ENCODE measurements at places on chromosomes 12 and 14.

- DNase-seq, result no peak
Observed at GRCh38 chr14:89294060-89294459, 123.0 kb downstream of the FOXN3 start.

GRCh38 chr12:51392556-51393237 is 1.5 kb upstream of the GALNT6 start:
- peak; percentile 57 for DNase-seq

GRCh38 chr12:105409801-105410471 is 79.4 kb downstream of the C12orf75 start:
- DNase-seq, result peak; percentile 25

DNA sequence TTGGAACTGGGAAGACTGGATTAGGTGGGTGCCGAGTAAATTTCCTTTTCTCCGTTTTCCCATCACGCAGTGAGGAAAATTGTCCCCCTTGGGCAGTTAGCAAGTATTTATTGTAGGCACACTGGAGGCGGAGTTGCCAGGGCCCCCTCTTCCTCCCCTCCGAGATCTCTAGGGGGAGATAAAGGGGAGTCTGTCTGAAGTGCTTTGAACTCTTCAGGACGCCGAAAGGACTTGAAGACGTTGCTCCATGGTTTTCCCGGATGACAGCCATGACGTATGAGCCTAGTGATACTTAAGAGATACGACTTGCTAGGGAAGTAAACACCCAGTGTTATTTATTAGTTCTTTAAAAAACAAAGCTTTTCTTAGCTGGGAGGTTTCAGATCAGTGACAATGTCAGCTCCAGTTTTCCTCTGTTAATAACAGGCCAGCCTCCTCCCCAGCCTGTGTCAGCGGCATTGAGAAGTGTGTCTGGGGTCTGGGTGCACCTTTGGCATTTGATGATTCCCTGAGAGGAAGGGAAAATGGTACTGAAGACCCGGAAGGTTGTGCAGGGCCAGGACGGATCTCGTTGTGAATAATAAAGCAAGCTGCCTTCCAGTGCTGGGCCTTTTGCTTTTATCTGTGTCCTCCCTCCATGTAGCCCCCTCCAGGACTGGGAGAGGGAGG is 78.7 kb downstream of the TSPAN9 start:
- DNase-seq, result no peak

GRCh38 chr12:7678744-7679143 is 13.0 kb upstream of the APOBEC1 start:
- DNase-seq, result no peak

DNA sequence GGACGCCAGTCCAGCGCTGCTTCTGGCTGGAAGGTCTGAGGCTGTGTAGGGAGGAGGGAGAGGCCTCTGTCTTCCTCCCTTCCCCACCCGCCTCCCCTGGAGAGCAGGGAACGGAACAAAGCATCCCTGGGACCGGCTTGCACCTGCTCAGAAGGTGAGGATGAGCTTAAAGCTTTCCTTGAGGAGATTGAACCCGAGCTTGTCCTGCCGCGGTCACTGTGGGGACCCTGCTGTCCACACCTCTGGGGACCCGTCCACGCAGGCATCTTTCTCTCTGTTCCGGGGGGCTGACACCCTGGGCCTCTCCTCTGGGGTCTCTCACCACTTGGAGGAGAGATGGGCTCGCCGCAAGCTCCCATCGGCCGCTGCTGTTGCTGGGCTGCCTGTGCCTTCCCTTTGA is 33.2 kb upstream of the SFSWAP start:
- DNase-seq, result no peak

DNA sequence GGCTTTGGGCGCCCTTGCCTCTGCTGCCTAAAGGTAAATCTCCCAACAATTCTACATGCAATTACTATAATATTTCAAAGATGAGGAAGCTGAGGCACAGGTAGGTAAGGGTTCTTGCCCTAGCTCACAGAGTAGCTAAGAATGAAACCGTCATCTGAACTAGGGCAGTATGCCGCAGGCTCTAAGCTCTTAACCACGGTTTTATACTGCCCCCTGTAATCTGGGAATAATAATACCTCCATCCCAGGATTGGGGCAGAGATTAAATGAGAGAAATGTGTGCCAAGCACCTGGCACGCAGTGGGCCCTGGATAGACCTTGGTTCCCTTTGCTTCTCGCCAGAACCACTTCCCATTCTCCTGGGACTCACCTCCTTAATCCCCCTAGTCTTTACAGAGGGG is 1.5 kb upstream of the HRK start:
- no peak for DNase-seq

DNA sequence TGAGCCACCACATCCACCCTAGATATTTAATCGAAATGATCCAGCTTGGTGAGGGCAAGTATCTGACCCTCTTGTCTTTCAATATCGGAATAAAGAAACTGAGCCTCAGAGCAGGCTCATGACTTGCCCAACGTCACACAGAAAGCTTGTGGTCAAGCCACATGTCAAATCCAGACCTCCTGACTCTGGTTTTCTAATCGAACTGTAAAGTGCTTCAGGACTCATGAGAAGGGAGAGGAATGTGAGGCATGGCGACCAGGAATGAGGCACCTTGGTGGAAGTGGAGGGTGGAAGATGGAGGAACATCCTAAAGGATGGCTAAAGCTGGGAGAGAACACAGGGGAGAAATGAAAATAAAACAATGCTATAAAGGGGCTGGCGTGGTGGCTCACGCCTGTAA is 27.9 kb upstream of the SPPL3 start:
- no peak for DNase-seq

DNA sequence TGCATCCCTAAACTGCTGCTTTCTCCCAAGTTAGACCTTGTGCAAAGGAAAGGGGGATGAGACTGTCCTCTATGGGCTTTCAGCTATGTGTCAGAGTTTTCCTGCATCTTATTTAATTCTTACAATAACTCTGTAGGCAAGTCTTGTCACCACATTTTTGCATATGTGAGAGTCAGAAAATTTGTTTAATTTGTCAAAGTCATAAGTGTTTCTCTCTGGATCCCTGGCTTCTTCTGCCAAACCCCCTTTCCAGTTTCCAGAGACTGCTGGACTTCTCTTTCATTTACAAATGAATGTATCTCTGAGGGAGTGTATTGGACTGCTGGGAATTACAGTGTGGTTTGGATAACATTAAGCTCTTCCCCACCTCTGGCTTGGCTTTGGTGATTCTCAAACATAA is 877.6 kb upstream of the SEL1L start:
- no peak for DNase-seq

DNA sequence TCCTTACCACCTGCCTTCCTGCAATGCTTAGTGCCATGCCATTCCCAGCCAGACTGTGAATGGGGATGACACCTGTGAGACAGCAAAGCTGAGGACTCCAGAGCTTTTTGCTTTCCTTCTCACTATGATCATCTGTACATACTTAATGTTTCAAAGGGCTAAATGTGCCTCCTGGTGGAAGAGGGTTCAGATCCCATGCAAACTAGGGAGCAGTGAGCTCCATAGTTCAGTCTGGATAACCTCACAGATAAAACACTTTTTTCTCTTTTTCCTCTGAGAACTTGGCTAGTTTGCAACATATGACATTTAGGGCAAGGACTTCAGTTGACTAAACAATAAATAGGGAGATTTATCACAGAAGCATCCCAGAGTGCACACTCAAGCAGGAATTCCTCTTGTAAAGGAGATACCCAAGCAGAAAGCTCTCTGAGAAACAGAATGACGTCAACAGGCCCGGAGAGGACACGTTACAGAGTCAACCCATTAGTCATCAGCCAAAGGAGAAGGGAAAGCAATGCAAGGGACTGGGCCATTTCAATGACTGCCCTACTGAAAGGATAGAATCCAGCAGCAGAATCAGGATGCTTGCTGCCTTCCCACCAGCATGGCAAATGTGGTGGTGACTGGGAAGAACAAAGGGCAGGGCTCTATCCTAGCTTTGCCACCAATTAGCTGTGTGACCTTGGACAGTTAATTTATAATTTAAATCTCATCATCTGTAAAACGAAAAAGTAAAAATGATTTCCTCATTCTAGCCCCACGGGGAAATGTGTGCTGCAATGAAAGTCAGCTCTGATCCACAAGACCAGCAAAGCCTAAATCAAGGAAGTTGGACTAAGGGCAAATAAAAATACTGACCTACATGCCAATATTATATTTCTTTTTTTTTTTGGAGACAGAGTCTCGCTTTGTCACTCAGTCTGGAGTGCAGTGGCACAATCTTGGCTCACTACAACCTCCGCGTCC is 80.8 kb upstream of the ACTN1 start:
- no peak for DNase-seq

DNA sequence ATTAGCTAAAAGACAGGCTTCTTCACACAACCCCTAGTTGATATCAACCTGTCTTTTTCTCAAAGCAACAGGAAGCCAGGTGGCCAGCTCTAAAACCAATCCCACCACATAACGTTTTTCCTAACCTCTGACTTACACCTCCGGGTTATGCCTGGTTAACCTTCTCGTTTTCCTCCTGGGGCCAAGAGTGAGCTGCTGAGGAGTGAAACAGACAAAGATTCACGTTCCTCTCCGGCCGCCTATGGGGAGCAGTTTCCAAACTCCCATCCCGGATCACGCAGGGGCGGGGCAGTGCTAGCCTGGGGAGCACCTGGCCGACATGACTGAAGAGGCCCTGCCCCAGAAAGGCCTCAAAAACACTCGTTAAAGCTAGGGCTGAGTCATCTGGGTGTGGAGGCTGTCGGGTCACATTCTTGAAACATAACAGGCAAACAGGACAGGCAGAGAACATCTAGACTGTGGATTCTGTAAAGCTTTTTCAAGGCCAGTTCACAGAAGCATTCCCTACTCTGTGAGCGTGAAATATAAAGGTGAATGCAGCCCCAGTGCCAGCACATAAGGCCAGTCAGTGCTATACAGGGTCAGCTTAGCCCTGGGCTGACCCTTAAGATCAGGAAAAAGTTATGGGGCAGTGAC is 25.9 kb upstream of the LGALS3 start:
- DNase-seq, result peak; percentile 76

GRCh38 chr12:119178544-119179334 is at the start of gene HSPB8:
TSS of gene HSPB8 (plus strand) at chr12:119178931. CDS start at chr12:119179313, 382 bp downstream.
- no peak for DNase-seq

GRCh38 chr12:111673503-111673902 is 12.3 kb downstream of the BRAP start:
- no peak for DNase-seq

DNA sequence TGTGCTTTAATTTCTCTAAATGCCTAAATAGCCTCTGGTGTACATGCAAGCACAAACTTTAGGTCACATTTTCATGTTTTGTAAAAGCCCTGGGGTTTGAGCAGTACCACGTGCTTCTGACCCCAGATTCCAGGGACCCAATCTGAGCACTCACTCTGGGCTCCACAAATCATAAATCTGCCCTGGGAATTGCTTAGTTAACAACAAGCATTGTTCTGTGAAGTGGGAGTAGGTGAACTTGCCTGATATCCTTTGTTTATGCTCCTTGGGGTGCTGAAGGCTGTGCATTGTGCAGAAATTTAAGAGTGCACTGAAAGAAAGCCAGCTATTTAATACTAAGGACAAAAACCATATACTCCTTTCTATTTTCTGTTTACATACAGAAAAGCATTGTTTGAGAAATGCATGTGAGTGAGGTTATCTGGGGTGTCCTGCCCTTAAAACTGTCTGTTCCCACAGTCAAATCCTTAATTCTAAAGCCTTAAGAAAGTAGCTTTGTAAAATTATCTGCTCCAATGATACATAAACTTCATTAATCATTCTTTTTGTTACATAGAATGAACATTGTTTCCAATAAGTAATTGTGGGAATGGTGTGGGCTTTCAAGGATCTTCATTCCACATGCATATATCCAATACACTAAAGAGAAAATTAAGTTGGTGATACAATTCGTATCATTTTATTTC is 258.6 kb upstream of the NPAS3 start:
- DNase-seq, result no peak

DNA sequence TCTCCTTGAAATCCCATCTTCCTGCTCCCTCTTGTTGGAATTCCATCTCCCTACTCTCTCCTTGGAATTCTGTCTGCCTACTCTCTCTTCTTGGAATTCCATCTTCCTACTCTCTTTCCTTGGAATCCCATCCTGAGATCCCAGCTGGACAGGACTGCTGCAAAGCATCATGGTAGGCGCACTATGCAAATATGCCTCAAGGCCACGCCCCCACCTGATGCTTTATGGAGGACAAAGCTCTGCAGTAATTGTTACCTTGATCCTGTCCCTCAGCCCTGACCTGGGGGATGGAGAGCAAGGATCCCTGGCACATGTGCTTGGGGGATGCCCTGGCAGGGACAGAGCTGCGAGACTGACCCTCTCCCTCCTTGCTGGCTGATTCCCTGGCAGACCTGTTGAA is 185.6 kb downstream of the TBX5 start:
- DNase-seq, result no peak

- no peak for DNase-seq
Observed at GRCh38 chr12:101795786-101796185, 35.0 kb downstream of the GNPTAB start.

DNA sequence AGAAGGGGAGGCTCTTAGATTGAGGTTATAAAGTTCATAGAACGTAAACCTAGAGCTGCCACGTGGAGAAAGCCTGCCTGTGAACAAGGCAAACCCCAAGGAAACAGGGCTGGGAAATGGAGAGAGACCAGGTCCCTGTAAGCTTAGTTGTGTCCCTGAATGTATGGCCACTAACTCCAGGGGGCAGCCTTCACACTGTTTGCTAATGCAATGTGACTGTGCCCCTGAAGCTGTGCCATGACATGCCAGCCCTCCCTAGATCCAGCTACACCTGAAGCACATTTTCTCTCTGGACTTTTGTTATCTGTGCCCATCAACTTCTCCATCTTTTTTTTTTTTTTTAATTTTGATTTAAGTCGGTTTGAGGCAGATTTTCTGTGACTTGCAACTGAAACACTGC is 60.6 kb upstream of the TMCC3 start:
- DNase-seq, result peak; percentile 49

DNA sequence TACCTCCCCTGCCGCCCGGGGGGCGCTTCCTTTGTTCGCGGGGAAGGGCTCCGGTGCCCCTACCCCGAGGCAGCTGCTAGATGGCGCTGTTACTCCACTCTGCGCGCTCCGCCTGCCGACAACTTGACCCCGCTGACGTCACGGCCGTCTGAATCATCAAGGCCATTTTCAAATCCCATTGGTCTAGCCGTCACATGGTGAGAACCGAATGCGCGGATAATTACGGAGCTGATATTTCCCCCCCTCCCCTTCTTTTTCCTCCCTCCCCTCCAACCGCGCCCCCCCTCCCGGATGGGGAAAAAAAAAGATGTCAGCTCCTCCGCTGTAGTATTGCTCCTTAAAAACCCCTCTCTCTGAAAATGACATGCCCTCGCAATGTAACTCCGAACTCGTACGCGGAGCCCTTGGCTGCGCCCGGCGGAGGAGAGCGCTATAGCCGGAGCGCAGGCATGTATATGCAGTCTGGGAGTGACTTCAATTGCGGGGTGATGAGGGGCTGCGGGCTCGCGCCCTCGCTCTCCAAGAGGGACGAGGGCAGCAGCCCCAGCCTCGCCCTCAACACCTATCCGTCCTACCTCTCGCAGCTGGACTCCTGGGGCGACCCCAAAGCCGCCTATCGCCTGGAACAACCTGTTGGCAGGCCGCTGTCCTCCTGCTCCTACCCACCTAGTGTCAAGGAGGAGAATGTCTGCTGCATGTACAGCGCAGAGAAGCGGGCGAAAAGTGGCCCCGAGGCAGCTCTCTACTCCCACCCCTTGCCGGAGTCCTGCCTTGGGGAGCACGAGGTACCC is at the start of gene HOXC10:
TSS of gene HOXC10 (plus strand) at position 246 of the 791 bp plus-strand sequence. CDS start at position 360, 114 bp downstream.
- peak; percentile 86 for DNase-seq

- DNase-seq, result no peak
Observed at GRCh38 chr12:100381379-100381778, 24.5 kb downstream of the SLC17A8 start.

Measured in activated CD8-positive, alpha-beta T cell treated with anti-CD3 and anti-CD28 coated beads, Interleukin-2, amount 10 ng/mL, durations not matched to agents 7 days and 5 days (primary cell).